ENCODE measurements at places on chromosomes 4 and X. TPM values are rescaled to one million over a fixed set of nuclear protein-coding genes. Genes with fewer than 3 reads are reported as not detected.

Gene GLRA2
- not detected for total RNA-seq

GRCh38 chr4:17310269-17310652 is 201.6 kb downstream of the QDPR start:
- DNase-seq, result no peak
- no peak overlapping the region for H3K4me3 ChIP-seq
- no peaks in the 10 kb centered on the region for H3K27me3 ChIP-seq
- H3K27ac ChIP-seq, result no peak overlapping the region
- H3K36me3 ChIP-seq, result no peaks in the 10 kb centered on the region

DNA sequence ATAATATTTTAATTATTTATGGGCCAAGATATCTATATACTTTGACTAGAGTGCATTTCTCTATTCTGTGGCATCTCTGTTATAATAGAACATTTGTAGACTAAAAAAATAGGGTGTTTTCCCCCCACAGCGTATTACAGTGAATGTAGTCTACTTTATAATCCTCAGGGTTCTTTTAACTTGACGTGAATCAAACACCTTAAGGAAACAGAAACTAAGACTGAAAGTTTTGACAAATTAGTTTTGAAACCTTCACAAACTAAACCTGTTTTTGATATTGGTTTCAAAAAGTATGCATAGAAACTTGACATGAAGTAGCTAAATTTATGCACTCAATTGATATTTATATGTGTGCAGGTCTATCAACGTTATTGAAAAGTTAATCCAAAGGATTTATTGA is 1963.1 kb upstream of the TENM3 start:
- H3K4me3 ChIP-seq, result no peak overlapping the region
- H3K4me1 ChIP-seq, result no peaks in the 10 kb centered on the region
- H3K27me3 ChIP-seq, result no peaks in the 10 kb centered on the region
- DNase-seq, result no peak
- H3K27ac ChIP-seq, result no peak overlapping the region

GRCh38 chrX:66553973-66554372 is 84.9 kb downstream of the EDA2R start:
- H3K27ac ChIP-seq, result no peak overlapping the region
- no peak for DNase-seq
- H3K36me3 ChIP-seq, result no peaks in the 10 kb centered on the region
- H3K4me1 ChIP-seq, result no peaks in the 10 kb centered on the region

Gene SRPK3
- total RNA-seq, result not detected

GRCh38 chrX:114508756-114509155 is 75.1 kb upstream of the HTR2C start:
- no peaks in the 10 kb centered on the region for H3K36me3 ChIP-seq
- no peaks in the 10 kb centered on the region for H3K27me3 ChIP-seq
- no peak for DNase-seq
- H3K4me1 ChIP-seq, result no peaks in the 10 kb centered on the region
- H3K27ac ChIP-seq, result no peak overlapping the region

GRCh38 chr4:121428721-121429120 is 47.9 kb upstream of the QRFPR start:
- no peak overlapping the region for H3K27ac ChIP-seq
- DNase-seq, result no peak
- no peaks in the 10 kb centered on the region for H3K27me3 ChIP-seq
- H3K4me1 ChIP-seq, result no peaks in the 10 kb centered on the region

Gene ODAPH
- total RNA-seq, result not detected

Gene GATA1
- total RNA-seq, result not detected

DNA sequence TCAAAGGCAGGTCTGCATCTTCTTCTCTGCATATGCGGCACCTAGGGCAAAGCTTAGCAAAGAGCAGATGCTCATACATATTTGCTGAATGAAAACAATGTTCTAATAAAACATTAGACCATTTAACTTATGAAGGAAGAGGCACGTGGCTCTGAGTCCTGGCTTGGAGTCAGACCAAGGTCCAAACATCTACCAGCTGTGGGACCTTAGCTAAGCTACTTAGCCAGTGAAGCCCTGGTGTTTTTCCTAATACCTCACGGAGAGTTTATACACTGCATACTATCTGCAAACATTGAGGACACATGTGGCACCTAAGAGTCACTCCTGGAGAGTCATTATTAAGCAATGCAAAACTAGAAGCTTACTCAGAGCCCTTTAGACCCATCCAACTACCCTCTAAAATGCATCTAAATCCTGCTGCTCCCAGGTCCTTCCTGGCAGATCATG is 9.0 kb downstream of the PDGFC start:
- no peak for DNase-seq
- H3K36me3 ChIP-seq, result no peaks in the 10 kb centered on the region
- H3K4me1 ChIP-seq, result peaks cover 19% of the 10 kb centered on the region
- H3K27me3 ChIP-seq, result no peaks in the 10 kb centered on the region
- H3K4me3 ChIP-seq, result no peak overlapping the region

Gene EVC2
- 18.0 TPM for total RNA-seq

GRCh38 chrX:16654093-16654492 is 4.1 kb downstream of the S100G start:
- H3K36me3 ChIP-seq, result no peaks in the 10 kb centered on the region
- no peak for DNase-seq
- H3K27me3 ChIP-seq, result no peaks in the 10 kb centered on the region
- H3K4me1 ChIP-seq, result no peaks in the 10 kb centered on the region

Gene PLXNA3
- total RNA-seq, result 18.2 TPM

DNA sequence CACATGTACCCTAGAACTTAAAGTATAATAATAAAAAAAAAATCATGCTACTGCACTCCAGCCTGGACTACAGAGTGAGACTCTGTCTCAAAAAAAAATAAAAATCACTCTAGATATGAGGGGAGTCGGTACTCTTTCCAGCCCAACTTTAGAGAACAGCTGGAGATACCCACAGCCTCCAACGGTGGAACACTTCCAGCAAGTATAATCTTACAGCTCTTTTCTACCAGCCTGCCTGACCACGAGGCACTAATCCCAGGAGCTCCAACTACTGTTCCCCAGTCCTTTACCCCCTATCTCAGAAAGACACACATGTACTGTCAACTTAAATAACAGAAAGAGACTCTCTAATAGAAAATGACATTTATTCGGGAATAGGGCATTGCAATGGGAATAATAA is 46.8 kb downstream of the STEEP1 start:
- no peak for DNase-seq
- no peaks in the 10 kb centered on the region for H3K36me3 ChIP-seq
- no peaks in the 10 kb centered on the region for H3K27me3 ChIP-seq
- no peak overlapping the region for H3K4me3 ChIP-seq
- no peaks in the 10 kb centered on the region for H3K4me1 ChIP-seq

DNA sequence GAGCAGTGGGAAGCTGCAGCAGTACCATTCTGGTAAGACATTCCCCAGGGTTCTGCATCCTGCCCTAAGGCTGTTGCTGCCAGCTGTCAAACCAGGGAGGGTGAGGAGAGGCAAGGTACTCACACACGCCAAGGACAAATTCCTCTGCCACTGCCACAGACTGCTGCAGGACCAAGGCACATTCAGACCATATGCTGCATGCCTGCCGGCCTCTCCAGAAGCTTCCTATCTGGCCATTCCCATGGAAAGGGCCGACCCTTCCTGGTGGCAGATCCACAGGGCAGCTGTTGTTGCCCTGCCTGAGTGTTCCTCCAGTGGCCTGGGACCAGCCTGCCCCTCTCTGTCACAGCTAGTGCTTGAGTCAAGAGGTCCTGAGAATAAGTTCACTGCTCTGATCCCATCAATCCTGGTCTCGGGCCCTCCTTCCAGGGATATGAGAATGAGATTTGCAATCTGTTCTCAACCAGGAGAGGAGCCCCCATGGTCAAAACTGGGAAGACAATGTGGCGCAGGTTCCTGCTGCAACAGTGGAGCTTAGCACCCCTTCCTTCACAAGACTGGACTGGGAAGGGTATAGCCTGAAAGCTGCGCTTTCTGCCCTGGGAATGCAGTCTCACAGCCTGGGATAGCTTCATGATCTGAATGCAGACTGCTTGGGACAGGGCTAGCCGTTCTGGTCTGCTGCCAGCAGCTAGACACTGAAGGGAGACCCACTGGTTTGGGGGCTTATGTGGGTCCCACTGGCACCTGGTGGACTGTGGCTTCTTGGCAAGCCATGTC is 342.5 kb upstream of the NDST3 start:
- H3K27me3 ChIP-seq, result no peaks in the 10 kb centered on the region
- no peak for DNase-seq
- H3K36me3 ChIP-seq, result no peaks in the 10 kb centered on the region
- no peak overlapping the region for H3K27ac ChIP-seq

DNA sequence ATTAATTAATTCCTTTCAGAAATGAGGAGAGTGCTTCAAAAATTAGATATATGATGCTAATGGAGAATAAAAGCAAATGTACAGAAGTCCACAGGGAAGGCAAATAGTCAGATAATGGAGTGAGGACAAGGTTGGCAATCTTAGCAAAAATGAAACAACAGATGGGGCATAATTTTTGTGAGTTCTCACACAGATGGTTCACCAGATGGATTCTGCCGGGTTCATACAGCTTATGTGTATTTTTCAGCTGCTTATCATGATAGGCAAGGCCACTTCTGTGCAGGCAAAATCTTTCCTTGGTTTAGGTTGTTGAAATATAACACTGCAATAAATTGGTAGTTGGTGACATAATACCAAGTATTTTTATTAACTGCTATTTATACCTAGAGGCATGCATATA is 1539.0 kb upstream of the IGFBP7 start:
- H3K4me3 ChIP-seq, result no peak overlapping the region
- no peak for DNase-seq
- no peaks in the 10 kb centered on the region for H3K4me1 ChIP-seq
- no peak overlapping the region for H3K27ac ChIP-seq

- peak overlapping the region; percentile 69 for H3K27ac ChIP-seq
- H3K4me3 ChIP-seq, result peak overlapping the region; percentile 66
- H3K36me3 ChIP-seq, result no peaks in the 10 kb centered on the region
- peak; percentile 47 for DNase-seq
- H3K4me1 ChIP-seq, result peaks cover 21% of the 10 kb centered on the region
Observed at GRCh38 chr4:47913861-47914219, 543 bp downstream of the NFXL1 start.

GRCh38 chr4:3114377-3114776 is 39.9 kb downstream of the HTT start:
- H3K36me3 ChIP-seq, result no peaks in the 10 kb centered on the region
- H3K4me3 ChIP-seq, result no peak overlapping the region
- H3K27ac ChIP-seq, result no peak overlapping the region
- H3K4me1 ChIP-seq, result peaks cover 63% of the 10 kb centered on the region
- no peaks in the 10 kb centered on the region for H3K27me3 ChIP-seq

Gene TBC1D8B
- total RNA-seq, result 17.7 TPM

DNA sequence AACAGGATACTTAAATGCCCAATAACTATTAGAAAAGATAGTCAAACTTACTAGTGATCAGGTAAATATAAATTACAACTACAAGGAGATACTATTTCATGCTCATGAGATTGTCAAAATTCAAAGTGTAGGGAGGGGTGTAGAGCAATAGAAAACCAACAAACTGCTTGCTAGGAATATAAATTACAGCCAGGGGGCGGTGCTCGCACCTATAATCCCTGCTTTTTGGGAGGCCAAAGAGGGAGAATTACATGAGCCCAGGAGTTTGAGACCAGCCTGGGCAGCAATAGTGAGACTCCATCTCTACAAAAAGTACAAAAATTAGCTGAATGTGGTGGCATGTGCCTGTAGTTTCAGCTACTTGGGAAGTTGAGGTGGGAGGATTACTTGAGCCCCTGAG is 556.5 kb upstream of the NR3C2 start:
- no peaks in the 10 kb centered on the region for H3K4me1 ChIP-seq
- H3K27ac ChIP-seq, result no peak overlapping the region

DNA sequence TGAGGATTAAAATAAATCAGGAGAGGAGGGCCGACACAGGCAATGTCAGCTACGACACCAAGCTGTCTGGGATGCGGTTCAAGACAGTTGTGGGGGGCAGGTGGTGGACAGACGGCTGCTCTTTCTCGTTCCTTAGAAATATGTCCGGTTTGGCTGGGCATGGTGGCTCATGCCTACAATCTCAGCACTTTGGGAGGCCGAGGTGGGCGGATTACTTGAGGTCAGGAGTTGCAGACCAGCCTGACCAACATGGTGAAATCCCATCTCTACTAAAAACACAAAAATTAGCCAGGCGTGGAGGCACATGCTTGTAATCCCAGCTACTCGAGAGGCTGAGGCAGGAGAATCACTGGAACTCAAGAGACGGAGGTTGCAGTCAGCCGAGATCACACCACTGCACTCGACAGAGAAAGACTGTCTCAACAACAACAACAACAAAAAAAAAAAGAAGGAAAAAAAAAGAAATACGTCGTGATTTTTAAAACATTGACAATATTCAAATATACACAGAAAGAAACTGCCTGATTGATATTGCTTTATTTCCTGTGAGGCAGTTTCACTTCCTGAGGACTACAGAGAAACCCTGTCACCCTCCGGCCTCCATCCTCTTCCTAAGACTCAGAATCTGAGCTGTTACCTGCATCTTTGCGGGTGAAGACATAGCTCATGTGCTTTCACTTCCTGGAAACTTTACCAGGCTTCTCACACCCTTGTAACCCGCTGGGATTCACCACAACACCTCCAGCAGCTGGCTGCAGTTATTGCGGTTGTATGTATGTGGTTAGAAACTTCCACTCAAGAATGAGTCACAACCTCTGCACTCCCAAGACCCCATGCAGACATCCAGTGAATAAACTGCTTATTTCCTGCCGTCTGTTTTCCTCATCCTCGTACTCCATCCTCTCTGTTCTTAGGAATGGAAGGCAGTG is 63.8 kb upstream of the STS start:
- H3K36me3 ChIP-seq, result no peaks in the 10 kb centered on the region
- no peak overlapping the region for H3K27ac ChIP-seq
- no peaks in the 10 kb centered on the region for H3K27me3 ChIP-seq
- H3K4me1 ChIP-seq, result no peaks in the 10 kb centered on the region

Gene IL13RA1
- 42.6 TPM for total RNA-seq

DNA sequence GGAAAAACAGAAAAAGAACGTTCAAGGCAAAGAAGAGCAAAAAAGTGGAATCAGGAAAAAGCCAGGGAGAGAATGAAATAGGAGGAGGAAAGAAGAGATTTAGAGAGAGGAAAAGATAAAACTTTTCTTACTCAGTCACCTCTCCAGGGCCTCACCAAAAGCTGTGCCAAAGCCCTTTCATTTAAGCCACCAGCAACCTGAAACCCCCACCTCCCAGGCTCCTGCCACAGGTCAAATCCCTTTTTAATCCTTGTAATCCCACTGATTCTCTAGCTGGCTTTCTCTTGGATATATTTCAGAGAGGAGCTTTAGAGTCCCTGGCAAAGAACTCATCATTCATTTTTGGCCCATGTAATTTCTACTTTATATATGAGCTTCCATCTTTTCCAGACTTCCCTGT is 25.7 kb upstream of the XIAP start:
- no peaks in the 10 kb centered on the region for H3K4me1 ChIP-seq
- no peak for DNase-seq
- no peaks in the 10 kb centered on the region for H3K27me3 ChIP-seq
- H3K4me3 ChIP-seq, result no peak overlapping the region
- H3K27ac ChIP-seq, result no peak overlapping the region

Gene C1QTNF7
- 1.9 TPM for total RNA-seq
